ENCODE measurements at places on chromosomes 7 and 10.
A peak's percentile ranks its signal among the peaks of the same experiment; 100 is the strongest.

DNA sequence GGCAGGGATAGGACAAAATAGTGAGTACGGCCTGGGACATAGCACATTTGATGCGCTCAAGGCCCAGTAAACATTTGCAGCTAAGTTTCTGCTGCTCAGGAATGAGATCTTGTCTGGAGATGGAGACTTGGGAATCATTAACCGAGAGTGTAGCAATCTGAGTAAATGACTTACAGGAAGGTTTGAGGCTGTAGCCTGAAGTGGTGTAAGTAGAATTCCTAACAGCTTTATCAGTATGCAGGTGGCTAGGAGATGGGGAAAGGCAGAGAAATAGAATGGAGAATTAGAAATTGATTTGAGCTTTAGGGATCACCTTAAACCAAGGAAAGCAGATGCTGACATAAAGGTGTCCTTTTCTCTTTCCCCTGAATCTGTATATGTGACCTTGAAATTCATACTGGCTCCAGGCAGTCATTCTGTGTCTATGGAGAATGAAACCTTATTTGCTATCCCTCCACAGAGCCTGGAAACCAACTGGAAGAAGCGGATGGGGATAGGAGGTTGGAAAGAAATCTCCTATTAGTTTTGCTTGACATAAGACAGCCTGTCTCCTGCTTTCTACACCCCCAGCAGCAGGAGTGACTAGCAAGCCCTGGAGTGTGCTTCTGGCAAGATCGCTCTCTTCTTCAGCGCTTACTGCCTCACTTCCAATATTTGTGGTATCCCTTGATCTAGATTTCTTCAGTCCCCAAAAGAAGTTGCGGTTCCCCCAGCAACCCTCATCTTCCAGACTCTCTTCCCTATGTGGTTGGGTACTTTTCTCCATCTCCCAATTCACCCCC lies 6.4 kb upstream of the PON2 start:
- DNase-seq = no peak

DNA sequence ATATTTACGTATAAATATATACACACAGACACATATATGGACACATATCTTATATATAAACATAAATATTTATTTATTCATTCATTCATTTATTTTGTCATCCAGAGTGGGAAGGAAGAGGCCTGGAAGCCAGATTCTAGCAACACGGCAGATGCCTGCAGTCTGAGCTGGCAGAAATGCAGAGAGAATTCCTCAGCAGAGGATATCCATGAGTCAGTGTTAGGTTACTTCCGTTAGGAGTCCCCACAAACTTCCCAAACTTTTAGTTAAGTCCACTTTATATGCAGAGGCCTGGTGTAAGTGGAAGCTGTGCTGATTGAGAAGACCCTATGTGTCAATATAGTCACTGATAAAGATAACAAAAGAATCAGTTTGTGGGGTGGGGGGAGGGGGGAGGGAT lies 89.6 kb downstream of the PPP1R17 start:
- no peak for DNase-seq

GRCh38 chr10:98167191-98167590 lies 32.7 kb downstream of the R3HCC1L start:
- DNase-seq = no peak

DNA sequence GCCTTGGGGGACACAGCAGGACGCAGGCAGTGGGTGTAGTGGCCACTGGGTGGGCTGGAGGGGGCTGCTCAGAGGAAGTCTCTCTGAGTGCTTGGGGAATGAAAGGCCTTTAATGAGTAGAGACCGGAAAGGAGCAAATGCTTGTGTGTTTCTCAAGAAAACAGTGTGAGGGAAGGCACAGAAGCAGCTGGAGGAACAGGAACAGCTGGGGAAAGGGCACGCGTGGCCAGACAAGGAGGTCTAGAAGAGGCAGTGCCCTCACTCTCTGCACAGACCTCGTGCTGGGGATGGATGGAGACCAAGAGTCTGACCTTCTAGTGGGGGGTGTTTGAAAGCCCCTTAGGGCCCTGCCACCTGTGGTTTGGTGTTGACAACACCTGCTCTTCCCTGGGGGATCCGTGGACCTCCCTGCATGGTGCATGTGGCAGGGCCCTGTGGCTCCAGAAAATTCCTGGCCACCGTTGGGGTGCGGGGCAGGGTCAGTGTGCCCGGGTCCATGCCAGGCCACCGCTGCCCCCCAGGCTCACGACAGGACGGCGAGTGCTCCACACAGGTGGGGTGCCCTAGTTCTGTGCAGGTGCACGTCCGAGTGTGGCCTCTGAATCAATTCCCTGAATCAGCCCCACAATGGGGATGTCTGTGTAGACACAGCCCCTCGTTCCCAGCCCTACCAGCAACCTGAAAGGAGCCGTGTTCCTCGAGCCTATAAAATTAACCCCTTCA lies 25.9 kb upstream of the FAM20C start:
- no peak for DNase-seq

- no peak for DNase-seq
Measured at GRCh38 chr7:41599760-41600159, 103.1 kb downstream of the INHBA start.

DNA sequence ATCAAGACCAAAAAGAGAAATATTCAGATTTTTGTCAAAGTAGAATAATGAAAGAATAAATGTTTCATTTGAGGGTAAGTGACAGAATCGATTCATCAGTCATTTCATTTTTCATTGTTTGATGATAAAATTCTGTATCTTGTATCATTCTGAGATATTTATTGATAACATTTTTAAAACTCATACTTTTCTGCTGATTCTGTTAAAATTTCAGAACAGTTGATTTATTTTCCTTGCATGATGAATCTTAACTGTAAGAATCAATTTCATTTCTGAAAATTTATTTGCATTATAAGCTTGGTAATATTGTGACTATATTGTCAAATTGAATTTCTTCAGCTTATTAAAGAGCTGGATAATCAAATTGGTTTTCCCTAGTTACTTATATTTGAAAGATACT lies 13.9 kb downstream of the PHYHIPL start:
- no peak for DNase-seq

DNA sequence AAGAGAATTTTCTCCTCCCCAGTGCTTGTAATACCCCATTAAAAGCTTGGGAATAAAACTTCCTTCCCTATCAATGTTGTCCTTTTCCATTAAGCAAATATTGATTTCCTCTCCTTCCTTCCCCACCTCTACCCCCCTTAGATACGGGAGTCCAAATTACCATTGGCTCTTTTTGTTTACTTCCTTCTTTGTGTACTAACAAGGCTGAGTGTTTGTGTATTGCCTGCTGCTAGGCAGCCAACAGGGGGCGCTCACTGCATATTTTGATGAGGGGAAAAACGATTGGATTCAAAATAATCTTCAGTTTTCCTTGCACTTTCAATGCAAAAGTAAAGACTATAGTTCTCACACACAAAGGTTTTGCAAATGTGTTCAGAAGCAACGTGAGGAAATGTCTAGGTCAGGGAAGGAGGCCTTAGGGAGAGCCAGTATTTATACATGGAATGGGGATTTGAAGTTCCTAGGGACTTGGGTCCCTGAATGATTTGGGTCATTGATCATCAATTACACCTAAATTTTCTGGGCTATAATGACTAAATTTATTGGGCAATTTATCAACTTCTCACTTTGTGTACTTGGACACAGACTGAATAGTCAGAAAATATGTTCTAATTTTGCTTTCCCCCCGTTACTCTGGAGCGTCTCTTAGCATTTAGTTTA lies 23.6 kb upstream of the VPS41 start:
- DNase-seq = peak; percentile 73

GRCh38 chr7:50359995-50360925 lies 55.7 kb downstream of the IKZF1 start:
- no peak for DNase-seq

GRCh38 chr10:59708816-59709394 lies 745 bp downstream of the SLC16A9 start:
- DNase-seq = peak; percentile 51

DNA sequence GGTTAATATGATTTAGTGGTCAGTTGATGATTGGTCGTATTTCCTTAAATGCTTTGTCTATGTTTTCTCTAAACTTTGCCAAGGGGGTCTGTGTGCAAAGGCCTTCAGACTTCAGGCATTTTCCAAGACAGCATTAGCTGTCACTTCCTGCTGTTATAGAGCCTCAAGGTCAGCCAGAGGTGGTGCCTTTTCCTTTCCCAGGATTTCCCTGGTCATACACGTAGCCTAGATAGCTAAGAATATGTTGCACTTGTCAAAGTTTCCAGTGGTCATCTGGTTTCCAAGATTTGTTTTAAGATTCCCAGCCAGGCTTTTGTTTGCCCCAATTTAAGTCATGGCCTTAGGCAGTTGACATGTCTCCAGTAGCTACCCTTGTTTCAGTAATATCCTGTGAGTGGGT lies 133.2 kb upstream of the IGFBP3 start:
- DNase-seq = no peak

Measured in NCI-H1105 (cell line).